ENCODE measurements at places on chromosomes 7 and 10. TPM values are rescaled to one million over a fixed set of nuclear protein-coding genes. Genes with fewer than 3 reads are reported as not detected.

GRCh38 chr7:105649727-105650381 lies 68.6 kb upstream of the EFCAB10 start:
- DNase-seq, result no peak

DNA sequence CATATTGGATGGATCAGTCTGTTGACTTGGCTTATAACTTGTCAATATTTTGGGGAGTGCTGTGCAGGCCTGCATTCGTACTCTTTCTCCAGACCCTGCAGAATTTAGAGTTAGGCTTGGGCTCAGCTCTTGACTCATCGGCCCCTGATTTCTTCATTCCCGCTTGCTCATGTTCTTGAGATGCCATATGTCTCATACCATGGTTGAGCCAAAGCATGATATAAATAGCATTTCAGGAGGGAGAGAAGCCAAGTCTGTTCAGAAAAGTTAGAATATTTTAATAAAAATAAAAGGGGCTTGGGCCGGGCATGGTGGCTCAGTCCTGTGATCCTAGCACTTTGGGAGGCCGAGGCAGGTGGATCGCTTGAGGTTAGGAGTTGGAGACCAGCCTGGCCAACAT lies 898.1 kb downstream of the TYW1 start:
- DNase-seq, result no peak

CLCN1 gene
- total RNA-seq, result not detected

GRCh38 chr7:48094861-48095293 lies 5.8 kb downstream of the UPP1 start:
- DNase-seq, result peak; percentile 19

DNA sequence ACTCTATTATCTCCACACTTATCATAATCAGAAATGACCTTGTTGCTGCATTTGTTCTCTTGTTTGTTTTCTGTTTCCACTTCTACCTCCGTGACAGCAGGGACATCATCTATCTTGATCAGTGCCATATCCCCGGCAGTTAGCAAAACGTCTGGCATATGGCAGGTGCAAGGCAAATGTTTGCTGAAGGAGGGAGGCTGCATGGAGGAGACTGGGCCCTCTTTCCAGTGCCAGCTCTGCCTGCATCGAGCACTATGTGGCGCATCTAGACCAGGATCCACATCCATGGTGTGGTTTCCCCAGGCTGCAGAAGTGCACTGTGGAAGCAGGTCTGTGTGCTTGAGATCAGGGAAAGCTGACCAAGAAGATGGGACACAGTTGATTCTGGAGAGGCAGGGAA lies 181.2 kb downstream of the KCNMA1 start:
- no peak for DNase-seq

CTAGE15 gene
- 1.9 TPM for total RNA-seq

DNA sequence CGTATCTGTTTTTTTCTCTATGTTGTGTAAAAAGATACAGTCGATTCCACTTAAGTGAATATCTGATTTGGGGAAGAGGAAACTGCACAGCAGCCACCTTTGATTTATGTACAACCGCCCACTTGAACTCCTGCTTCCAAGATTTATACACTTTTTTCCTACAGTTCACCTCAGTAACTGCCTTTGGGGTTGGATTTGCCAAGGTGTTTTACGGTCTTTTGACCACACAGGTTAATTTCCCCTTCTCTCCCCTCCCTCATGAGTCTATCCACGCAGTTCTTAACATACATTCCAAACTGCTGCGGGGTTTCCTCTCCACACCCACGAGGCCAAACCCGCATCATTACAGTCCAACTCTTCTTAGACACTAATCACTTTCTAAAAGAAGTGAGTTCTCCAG lies 277.0 kb downstream of the USP6NL start:
- DNase-seq, result no peak

VGF gene
- not detected for total RNA-seq

DNA sequence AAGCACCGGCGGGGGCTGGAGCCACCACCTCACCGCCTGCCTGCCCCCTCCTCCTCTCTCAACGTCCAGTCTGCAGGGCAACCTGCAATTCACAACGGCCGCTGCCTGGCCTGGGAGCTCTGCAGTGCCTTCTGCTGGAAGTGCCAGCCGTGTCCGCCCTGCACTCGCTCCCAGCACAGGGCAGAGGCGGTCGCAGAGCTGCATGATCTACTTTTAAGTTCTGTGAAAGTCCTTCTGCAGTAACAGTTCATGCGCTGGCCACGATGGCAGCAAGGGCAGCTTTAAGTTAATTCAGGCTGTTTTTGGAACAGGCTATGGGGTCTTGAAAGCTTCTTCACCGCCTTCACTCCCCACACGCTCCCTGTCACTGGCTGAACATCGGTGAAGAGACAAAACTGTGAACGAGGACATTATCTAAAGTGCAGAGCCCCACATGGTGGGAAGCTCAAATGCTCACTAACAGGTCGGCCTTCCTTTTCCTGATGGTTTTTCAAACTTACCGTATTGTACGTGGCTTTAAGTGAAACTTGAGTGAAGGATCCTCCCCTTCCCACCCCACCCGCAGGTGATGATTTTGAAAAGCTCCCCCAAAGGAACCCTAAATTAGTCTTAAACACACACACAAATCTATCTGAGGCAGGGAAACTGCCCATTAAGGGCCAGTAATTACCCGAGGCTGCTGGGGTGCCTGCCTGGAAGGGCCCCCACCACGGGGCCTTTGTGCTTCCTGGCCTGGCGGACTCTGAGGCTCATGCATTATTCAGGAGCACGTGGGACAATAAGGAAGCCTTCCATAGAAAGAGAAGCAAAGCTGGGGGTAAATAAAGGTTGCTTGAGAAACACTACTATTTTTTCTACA lies 504.3 kb downstream of the DNAJB6 start:
- DNase-seq, result peak; percentile 71

MACC1 gene
- 2.8 TPM for total RNA-seq

- no peak for DNase-seq
Observed at GRCh38 chr7:144903201-144903600, 67.3 kb upstream of the TPK1 start.

DNA sequence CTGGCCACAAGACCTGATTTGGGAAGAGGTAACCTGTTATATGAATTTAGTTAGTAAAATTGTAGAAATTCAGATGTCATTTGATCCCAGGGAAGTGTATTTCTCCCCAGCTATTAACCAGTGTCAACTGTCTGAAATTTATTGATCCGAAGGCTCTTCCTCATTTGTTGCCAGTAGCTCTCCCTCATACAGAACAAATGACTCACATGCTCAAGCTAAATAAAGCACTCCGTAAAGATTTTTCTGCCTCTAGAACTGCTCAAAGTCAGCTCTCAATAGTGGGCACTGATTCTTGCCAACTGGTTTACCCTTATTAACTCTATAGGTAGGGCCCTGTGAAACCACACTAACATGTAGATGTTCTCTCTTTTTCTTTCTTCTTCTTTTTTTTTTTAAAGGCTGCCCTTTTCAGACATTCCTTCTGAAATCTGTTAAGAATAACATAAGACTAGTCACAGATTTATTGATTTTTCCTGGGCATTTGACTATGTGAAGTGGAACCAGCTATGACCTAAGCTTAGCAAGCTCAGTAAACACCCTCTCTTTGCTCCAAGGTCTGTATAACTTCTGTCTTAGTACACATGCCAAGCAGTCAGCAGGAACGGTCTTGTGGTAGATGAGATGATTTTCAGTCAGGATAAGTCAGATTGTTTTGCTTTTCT lies 21.8 kb downstream of the RPA3 start:
- no peak for DNase-seq

GRCh38 chr7:86932038-86932512 lies 127.4 kb downstream of the ELAPOR2 start:
- DNase-seq, result no peak

PIP gene
- total RNA-seq, result not detected

- no peak for DNase-seq
Observed at GRCh38 chr7:7104314-7104698, 78.0 kb upstream of the C1GALT1 start.

GRCh38 chr7:105906695-105907094 lies 30.3 kb upstream of the ATXN7L1 start:
- DNase-seq, result no peak

SEMA3E gene
- 294 TPM for total RNA-seq

HYAL4 gene
- total RNA-seq, result 0.68 TPM

DNA sequence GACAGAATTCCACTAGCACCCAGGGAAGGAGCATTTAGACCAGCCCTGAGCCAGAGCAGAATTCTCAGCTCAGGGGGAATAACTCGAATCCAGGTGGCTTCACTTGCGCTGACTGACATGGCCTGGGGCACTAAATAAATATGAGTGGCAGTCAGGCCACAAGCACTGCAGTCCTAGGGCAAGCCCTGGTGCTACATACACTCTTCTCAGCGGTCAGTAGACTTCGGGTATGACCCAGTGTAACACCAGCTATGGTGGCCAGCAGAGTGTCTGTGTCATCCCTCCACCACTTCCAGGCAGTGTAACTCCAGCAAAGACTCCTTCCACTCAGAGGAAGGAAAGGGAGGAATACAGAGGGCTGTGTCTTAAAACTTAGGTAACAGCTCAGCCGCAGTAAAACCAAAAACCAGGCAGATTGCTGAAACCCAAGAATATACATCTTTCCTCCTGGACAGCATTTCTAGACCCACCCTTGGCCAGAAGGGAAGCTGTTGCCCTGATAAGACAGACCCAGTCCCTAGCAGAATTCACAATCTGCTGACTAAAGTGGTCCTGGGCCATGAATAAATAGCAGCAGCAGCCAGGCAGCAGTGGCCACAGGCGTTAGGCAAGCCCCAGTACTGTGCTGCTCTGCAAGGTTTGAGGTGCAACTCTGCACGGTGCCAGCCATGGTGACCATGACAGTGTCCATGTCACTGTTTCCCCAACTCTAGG lies 77.0 kb downstream of the SNX13 start:
- DNase-seq, result no peak

OR6V1 gene
- not detected for total RNA-seq

GRCh38 chr7:135169964-135170273 lies 588 bp downstream of the CYREN start:
- no peak for DNase-seq

DNA sequence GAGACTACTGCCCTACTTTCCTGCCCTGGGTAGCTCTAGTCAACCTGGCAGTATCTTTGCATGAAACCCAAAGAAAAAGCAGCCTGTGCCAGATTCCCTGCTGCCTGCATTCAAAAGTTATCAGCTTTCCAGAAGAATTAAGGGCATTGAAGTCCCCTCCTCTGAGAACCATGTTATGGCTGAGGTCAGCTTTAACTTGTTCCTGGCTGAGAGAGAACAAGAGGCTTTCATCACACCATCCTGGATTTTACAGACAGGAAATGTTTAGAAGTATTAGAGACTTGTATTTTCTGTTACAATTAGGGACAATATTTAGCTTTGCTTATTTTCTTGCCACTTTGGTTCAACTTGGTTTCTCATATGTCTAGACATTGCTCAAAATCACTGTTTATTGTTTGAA lies 238.8 kb downstream of the ARL4A start:
- DNase-seq, result no peak

ACTL6B gene
- total RNA-seq, result not detected

GRCh38 chr7:74401137-74401859 lies 52.4 kb upstream of the GTF2IRD1 start:
- peak; percentile 95 for DNase-seq

DNA sequence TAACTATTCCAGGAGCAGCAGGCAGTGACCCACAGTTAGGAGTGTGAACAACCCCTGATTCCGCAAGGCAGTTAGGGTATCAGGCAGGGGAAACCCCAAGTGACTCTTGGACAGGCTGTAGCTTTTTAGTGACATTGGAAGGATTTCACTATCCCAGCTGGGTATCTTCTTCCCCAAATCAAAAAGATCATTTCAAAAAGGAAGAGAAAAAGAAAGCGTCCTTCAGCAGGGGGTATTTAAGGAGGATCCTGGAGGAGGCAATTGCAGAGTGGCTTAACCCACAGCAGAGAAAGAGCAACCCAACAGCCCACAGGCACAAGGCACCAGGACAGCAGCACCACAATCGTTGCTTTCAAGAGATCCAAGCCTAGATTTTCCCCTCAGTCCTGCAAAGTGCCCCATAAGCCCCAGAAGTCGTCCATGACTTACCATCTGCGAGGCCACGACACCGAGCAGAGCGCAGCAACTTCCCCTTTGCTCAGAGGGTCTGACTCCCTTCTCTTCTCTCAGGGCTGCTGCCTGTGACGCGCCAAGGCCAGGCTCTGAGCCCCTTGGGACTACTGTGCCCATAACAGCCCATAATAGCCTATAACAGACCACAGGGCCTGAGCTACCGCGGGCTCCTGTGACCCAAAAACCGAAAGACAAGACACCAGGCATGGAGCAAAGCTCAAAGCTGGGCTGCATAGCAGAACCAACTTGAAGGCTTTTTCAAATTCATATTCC lies 19.8 kb downstream of the PIK3AP1 start:
- DNase-seq, result no peak

GRCh38 chr7:14622559-14622958 lies 280.0 kb downstream of the DGKB start:
- no peak for DNase-seq

CHST15 gene
- total RNA-seq, result 11.7 TPM

CTAGE6 gene
- not detected for total RNA-seq

- DNase-seq, result no peak
Observed at GRCh38 chr10:104351061-104351702, 2.5 kb upstream of the CFAP58 start.

PLCE1 gene
- total RNA-seq, result 13.1 TPM

GRCh38 chr7:133807624-133808492 lies 319.3 kb upstream of the LRGUK start:
- no peak for DNase-seq

DNA sequence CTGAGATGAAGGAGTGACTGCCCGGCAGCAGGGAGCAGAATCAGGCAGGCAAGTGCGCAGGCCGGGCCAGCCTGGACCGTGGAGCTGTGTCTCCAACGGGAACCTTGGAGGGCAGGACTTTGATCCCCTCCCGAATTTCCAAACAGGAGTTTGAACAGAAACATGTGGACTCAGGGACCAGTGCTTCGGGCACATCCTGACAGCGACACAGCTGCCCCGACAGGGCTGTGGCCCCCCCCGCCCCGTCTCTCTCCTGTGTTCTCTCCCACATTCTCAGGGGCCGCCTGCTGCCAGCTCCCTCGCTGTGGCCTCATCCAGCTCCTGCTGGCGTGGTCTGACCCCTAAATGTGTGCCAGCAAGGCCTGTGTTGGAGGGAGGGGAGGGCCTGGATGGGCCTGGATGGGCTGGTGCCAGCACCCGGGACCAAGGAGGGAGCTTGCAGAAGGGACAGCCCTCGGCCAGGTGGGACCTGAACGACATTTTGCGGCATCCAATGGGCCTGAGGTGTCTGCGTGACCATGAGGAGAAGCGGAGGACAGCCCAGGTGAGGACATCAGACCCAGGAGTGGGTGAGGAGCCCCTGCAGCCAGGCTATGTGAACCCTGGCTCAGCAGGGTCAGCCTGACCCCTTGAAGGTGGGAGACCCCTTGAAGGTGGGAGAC lies 222.9 kb downstream of the DNAJB6 start:
- no peak for DNase-seq
